ENCODE measurements at places on chromosomes 16 and 17.
A peak's percentile ranks its signal among the peaks of the same experiment; 100 is the strongest.

- no peak for DNase-seq
These were observed 217.3 kb downstream of the USP22 start for GRCh38 chr17:20825539-20825938.

GRCh38 chr16:9135797-9136196, 44.4 kb downstream of the HAPSTR1 start:
- no peak for DNase-seq

DNA sequence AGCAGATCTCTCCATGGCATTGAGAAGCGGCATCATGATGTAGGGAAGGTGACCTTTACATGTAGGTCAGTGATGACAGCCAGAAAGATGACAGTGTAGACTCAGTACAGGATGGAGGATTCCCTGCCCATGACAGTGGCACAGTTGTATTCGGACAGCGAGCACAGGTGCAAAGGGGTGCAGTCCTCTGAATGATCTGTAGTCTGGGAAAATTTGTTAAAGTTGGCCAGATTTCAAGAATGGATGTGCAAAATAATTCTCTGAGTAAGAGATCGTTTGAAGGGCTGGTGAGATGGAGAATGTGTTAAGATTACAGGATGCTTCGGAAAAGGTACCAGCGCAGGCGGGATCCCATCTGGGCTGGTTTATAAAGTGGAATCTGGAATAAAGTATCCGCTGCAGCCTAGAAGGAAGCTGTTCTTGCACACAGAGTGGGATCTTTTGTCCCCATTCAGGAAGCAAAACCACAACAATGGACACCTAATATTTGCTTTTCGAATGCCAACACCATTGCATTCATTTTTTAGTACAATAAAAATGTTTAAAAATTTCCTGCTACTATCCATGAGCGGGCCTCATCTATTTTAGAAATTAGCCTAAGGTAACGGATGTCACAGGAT, 101.2 kb downstream of the RPTOR start:
- DNase-seq = no peak

DNA sequence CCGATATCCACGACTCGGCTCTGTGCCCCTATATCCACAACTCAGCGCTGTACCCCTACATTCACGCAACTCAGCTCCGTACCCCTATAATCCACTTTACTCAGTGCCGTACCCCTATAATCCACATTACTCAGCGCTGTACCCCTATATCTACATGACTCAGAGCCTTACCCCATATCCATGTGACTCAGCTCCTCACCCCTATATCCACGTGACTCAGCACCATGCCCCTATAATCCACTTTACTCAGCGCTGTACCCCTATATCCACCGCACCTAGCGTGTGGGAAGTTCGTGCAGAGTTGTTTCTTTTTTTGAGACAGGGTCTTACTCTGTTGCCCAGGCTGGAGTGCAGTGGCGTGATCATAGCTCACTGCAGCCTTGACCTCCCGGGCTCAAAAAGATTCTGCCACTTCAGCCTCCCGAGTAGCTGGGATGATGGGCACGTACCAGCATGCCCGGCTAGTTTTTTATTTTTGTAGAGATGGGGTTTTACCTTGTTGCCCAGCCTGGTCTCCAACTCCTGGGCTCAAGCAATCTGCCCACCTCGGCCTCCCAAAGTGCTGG, 17.4 kb downstream of the CYB5D2 start:
- no peak for DNase-seq

DNA sequence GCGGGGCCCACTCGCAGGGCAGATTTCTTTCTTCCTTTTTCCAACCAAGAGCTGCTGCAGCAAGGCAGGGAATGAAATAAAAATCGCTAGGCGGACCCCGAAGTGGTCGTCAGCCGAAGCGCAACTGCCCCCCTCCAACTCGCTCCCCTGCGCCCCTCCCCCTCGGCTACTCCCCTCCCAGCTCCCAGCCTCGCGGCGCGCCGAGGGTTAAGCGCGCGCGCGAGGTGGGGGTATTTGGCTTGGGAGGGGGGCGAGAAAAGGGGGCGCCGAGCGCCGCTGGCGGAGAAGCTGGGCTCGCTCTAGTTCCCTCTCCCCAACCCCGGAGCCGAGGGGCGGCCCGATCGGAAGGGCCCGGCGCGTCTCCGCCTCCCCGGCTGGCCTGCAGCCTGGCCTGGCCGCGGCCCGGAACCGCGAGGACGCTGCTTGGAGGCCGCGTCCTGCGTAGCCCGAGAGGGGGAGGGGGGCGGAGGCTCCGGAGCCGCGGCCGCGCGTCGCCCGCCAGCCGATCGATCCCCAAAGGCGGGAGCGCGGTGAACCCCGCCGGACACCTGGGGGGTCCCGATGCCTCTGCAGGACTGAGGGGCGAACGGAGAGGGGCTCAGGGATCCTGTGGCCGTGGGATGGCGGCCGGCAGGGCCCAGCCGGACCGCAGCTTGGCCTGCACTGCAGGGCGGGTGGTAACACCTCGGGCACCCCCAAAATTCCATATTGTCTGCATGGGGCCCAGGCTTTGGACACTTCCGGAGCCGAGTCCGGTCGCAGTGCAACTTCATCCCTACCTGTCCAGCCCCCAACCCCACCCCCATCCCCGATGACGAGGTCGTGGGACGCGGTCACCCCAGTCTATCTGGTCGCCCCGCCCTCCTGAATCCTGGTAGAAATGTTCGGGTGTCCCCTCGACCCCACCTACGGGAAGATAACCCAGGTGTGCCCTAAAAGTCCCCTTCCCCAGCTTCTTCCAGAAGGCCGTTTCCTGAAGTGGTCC, 4.9 kb upstream of the CBX4 start:
- DNase-seq = peak; percentile 86

- no peak for DNase-seq
These were observed 174.4 kb downstream of the CPPED1 start for GRCh38 chr16:12629271-12629670.

DNA sequence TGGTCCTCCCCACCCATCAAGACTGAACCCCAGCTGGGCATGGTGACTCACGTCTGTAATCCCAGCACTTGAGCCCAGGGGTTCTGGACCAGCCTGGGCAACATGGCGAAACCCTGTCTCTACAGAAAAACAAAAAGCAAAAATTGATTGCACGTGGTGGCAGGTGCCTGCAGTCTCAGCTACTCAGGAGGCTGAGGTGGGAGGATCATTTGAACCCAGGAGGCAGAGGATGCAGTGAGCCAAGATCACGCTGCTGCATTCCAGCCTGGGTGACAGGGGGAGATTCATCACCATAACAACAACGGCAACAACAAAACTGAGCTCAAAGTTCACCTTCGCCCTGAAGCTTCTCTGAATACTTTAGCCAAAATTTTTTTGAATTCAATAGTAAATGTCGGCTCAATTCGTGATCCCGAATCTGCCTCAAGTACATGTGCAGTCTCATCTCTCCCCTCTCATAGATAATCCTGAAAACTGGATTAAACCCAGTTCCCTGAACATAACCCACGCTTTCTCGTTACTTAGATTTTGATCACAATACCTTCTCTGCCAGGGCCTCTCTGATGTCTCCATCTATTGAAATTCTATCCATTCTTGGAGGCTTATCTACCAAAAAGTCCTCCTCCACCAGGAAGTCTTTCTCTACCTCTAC, 13.5 kb upstream of the MYH10 start:
- DNase-seq = no peak
